Right lobe of liver (tissue), 6 donors: ENCODE measurements at places on chromosomes 11 and 22. TPM values are rescaled to one million over a fixed set of nuclear protein-coding genes. Genes with fewer than 3 reads are reported as not detected.

Gene DENND6B
- total RNA-seq, result 4.1 TPM

Gene TRIM66
- 4.6 TPM for total RNA-seq

DNA sequence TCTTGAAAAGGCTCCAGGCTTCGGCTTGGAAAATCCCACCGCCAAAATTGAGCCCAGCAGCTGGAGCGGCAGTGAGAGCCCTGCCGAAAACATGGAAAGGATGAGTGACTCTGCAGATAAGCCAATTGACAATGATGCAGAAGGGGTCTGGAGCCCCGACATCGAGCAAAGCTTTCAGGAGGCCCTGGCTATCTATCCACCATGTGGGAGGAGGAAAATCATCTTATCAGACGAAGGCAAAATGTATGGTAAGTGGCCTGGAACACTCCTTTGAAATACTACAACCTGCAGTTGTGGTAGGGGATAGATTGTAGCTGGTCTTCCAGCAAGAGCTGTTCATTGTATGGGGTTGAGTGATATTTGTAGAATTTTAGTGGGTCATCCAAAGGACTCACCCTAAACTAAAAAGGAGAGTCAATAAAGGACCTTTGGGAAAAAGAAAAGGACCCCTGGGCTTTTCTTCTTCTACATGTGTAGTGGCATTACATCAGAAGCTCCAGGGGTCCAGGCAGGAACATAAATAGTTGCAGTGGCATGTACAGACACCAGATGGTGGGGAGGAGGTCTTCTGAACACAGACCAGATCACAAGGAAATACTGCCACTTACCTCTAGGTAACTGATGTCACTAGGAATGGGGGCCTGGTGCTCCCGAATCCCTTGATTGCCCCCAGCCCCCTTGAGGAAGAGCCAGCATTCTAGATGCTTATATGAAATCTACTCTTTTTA, 90.1 kb downstream of the TEAD1 start:
- DNase-seq, result no peak

GRCh38 chr22:35835998-35836691, 118.5 kb downstream of the APOL5 start:
- peak; percentile 60 for DNase-seq

DNA sequence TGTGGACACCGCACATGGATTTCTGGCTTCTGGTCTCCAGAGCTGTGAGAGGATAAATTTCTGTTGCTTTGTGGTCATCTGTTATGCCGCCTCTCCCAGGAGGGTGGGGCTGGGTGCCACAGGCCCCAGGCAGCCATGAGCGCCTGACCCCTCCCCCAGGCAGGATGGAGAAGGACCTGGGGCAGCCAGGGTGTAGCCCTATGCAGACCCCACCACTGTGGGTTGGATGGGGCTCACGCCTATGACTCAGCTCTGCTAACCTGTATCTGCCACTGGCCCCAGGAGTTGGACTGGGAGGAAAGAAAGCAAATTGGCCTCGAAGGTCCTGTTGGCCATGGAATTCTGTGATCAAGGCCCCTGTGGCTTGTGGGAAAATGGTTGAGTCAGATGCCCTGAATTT, 1351.1 kb downstream of the BRD1 start:
- no peak for DNase-seq

DNA sequence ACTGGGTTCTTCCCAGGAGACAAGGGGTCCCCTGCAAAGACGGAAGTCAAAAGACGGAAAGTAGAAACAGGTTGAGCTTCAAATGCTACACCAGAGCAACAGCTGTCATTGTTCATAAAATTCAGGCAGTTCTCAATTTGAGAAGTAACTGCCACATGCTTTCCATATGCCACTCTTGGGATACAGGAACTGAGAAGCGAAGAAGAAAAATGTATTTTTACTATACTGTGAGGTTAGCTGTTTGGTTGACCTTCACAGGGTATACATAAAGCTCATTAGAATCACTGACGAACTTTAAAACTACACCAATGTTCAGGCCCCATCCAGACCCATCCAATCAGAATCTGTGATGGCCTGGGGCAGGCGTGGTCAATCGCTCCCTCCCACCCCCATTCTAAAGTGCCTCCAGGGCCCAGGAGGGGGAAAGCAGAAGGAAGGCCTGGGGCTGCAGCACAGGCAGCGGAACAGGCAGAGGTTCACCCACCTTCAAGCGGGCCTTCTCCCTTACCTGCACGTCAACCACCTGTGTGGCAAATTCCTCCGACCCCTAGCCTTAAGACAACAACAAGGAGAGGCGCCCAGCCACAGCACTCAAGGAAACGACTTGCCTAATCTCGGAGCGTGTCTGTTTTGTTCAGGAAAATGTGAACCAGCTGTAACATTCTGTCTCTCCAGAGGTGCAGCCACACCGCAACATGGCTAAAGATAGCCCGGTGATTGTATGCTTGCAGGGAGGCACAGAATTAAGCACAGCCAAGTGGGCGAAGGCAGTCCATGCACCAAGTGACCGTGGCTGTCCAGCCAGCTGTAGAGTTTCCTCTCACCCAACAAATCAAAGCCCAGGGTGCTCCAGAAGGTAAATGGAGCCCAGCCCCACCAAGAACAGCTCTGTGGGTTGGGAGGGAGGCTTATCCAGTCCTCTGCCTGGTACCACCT, 82.6 kb downstream of the MICAL3 start:
- no peak for DNase-seq
